Lung (tissue), 17 donors: ENCODE measurements at places on chromosomes 2 and 18. TPM values are rescaled to one million over a fixed set of nuclear protein-coding genes. Genes with fewer than 3 reads are reported as not detected.

GKN1 gene
- polyA plus RNA-seq: 0.15 TPM

DNA sequence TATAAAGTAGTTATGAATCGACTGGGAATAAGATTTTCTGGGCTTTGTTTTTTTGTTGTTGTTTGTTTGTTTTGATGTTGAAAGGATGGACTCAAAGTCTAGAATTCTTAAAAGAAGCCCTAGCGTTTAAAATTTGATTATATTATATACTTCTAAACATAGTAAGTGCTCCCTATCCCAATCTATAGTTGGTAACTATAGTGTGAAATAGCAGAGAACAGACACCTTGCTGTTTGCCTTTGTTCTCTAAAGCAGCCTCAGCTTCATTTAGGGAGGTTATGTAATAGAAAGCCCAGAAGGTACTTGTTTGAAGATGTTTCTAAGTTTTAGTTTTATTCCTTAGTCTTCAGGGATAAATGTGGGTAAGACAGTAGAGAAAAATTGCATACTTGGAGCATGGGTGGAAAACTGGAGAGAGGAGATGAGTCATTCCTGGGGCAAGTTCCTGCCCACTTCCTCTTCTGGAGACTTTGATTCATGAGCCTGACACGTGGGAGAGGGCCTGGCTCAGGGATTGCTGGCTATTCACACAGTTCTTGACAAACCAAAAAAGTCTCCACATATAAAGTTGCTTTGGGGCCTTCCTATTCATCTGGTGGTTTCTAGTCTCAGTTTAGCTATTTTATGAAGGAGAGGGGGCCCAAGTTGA lies 131.9 kb downstream of the MYO1B start:
- no peak overlapping the region for H3K4me3 ChIP-seq
- no peak overlapping the region for H3K27ac ChIP-seq
- DNase-seq: peak; percentile 49
- H3K27me3 ChIP-seq: no peaks in the 10 kb centered on the region
- peaks cover 13% of the 10 kb centered on the region for H3K36me3 ChIP-seq
- peaks cover 2% of the 10 kb centered on the region for H3K4me1 ChIP-seq

IL36B gene
- not detected for polyA plus RNA-seq

CTAGE1 gene
- polyA plus RNA-seq: not detected
